ENCODE measurements at places on chromosomes 13 and 19.

GRCh38 chr19:30222428-30222873, 149.7 kb upstream of the ZNF536 start:
- DNase-seq, result no peak

- no peak for DNase-seq
Observed at GRCh38 chr13:99536023-99536422, 34.8 kb downstream of the TM9SF2 start.

DNA sequence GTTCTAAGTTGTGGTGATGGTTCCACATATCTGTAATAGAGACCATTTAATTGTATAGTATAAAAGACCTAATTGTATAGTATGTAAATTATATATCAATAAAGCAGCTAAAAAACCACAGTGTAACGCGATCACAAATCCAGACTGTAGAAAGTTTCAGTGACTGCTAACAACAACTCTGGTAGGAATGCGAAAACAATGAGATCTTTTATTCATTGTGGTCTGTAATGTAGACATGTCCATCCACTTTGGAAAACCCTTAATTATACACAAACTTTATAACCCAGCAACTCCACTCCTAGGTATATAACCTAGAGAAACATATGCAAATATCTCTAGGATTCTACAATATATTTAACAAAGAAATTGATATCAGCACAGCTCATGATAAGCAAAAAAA, 549.5 kb downstream of the SLITRK1 start:
- DNase-seq, result no peak

- no peak for DNase-seq
Observed at GRCh38 chr19:12647047-12647446, 19.5 kb downstream of the MAN2B1 start.

- no peak for DNase-seq
Observed at GRCh38 chr19:2355168-2356035, 4.7 kb upstream of the TMPRSS9 start.

- DNase-seq, result no peak
Observed at GRCh38 chr13:34356686-34357434, 538.9 kb downstream of the RFC3 start.

GRCh38 chr19:51507640-51508058, 6.0 kb upstream of the SIGLEC12 start:
- no peak for DNase-seq

- no peak for DNase-seq
Observed at GRCh38 chr13:31739226-31739625, at the start of gene RXFP2. RXFP2 (plus strand) TSS chr13:31739526; CDS start chr13:31739613, 87 bp downstream.

DNA sequence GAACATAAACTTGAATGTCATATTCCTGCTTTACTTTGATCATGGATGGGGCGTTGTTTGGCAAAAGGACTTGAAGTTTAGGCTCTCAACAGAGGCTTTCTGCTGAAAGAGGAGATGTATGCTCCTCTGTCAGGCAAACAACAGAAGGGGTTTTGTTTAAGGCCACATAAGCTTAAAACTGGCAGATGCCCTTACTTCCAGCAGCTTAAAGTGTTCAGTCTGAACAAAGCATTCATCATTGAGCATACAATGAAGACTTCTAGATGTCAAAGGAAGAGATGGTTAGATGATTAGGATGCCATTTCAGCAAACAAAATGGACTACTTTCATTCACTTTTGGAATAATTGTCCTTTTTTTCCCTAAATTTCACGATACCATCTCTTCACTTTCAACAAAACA, 484.5 kb downstream of the SLITRK6 start:
- no peak for DNase-seq

GRCh38 chr19:34847393-34847792, 74.4 kb upstream of the ZNF599 start:
- DNase-seq, result no peak

GRCh38 chr13:67001363-67001762, 228.8 kb downstream of the PCDH9 start:
- DNase-seq, result no peak

GRCh38 chr13:50850445-50850844, 7.0 kb upstream of the DLEU7 start:
- DNase-seq, result no peak

- DNase-seq, result no peak
Observed at GRCh38 chr13:92827503-92827902, 399.1 kb upstream of the GPC6 start.

DNA sequence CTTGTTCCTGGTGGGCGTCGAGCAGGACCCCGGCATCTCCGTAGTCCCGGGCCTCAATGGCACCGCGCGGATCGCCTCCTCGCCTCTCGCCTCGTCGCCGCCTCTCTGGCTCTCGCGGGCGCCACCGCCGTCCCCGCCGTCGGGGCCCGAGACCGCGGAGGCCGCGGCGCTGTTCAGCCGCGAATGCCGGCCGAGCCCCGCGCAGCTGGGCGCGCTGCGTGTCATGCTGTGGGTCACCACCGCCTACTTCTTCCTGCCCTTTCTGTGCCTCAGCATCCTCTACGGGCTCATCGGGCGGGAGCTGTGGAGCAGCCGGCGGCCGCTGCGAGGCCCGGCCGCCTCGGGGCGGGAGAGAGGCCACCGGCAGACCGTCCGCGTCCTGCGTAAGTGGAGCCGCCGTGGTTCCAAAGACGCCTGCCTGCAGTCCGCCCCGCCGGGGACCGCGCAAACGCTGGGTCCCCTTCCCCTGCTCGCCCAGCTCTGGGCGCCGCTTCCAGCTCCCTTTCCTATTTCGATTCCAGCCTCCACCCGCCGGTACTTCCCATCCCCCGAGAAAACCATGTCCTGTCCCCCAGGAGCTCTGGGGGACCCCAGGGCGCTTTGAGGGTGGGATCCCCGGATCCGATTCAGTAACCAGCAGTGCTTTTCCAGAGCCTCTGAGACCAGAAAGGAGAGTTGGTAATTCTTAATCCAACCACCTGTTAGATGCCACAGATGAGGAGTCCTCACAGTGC, 885 bp downstream of the MLNR start:
- no peak for DNase-seq

DNA sequence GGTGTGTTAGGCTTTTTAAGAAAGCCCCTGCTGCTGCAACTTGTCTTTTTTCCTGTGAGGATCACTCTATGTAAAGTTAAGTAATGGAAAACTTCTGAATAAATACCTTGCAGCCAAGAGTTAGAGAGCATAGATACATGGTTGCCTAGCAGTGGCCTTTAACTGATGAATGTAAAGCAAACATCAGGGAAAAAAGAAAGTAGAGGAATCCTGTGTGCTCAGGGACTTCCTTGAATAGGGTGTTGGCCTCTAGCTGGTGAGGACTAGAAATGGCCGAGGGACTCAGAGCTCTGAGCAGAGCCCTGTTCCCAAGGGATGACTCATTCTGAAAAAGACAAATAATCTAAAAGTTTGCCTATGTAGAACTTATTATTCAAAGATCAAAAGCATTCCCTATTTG, 135.7 kb downstream of the MIPEP start:
- no peak for DNase-seq

DNA sequence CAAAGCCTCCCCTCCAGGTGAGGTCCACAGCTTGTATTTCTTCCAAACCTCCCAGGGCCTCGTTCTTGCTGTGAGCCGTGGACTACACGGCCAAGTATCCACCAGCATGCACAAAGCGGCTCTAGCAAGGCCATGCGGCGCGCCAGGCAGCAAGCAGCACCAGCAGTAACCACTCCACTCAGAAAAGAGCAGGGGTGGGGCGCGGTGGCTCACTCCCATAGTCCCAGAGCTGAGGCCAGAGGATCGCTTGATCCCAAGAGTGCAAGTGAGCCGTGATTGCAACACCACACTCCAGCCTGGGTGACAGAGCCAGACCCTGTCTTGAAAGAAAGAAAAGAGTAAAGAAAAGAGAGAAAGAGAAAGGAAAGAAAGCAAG, 4.7 kb downstream of the CCDC8 start:
- no peak for DNase-seq

- DNase-seq, result peak; percentile 60
Observed at GRCh38 chr13:45340422-45341033, 455 bp downstream of the TPT1 start.

- no peak for DNase-seq
Observed at GRCh38 chr19:16458391-16459341, 13.1 kb downstream of the EPS15L1 start.

DNA sequence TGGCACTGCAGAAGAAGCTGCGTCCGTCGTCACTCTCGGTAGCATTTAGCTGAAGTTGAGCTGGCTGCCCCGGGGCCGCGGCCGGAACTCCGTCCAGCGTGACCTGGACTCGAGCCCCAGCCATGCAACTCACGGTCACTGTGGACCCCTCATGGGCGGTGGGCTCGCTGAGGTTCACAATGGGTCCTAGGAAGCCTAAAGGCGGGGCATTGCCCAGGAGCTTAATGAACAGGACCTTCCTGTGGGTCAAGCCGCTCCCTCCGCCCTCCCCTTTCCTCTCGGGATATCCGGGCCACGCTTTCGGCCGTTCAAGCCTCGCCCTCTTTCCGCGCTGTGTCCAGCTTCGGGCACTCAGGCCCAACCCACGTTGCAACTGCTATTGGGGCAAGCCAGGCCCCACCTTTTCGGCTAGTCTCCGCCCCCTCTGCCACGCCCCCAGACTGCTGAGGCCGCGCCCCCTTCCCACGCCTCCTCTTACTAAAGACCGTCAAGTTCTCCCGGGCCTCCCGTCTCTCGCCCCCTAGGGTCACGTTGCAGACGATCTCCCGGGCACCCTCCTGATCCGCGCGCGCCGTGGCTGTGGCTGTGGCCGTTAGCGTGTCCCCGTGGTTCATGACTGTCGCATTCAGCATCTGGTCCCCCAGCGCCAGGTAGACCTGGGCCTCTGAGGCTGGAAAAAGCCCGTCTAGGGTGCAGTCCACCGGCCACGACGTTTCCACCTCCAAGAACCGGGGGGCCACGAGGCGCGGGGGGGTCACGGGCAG, 1.4 kb upstream of the RAVER1 start:
- no peak for DNase-seq

GRCh38 chr13:29050719-29051118, 230.6 kb downstream of the MTUS2 start:
- DNase-seq, result no peak

DNA sequence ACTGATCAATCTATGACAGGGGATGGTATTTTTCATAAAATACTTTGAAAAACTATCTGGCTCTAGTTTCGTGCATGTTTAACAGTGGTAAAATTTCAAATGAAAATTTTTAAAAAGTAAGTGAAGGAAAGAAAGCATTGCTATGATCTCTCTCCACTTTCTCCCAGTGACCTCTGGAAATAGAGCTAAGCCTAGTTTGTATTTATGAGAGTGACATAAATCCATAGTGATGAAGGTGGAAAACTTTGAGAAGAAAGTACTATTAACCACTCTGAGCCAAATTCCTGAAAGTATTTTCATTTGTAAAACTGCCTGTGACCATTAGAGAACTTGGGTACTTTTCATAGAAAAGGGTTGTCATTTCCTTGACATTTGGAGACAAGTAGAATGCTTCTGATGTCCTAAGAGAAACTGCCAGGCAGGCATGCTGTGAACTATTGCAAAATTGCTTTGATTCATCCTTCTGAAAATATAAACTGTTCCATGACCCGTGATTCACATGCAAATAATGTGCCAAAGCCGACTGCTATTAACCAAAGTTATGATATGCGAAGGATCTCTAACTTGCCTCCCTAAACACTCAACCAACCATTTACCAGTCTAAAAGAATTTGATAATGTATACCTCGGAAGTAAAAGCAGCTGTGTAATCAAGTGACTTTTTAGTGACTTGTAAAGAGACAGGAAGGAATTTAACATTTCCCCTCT, 133.2 kb downstream of the VWA8 start:
- no peak for DNase-seq

- no peak for DNase-seq
Observed at GRCh38 chr13:36862002-36862685, 43.1 kb downstream of the RFXAP start.

- no peak for DNase-seq
Observed at GRCh38 chr13:99422586-99423220, 78.6 kb upstream of the TM9SF2 start.

DNA sequence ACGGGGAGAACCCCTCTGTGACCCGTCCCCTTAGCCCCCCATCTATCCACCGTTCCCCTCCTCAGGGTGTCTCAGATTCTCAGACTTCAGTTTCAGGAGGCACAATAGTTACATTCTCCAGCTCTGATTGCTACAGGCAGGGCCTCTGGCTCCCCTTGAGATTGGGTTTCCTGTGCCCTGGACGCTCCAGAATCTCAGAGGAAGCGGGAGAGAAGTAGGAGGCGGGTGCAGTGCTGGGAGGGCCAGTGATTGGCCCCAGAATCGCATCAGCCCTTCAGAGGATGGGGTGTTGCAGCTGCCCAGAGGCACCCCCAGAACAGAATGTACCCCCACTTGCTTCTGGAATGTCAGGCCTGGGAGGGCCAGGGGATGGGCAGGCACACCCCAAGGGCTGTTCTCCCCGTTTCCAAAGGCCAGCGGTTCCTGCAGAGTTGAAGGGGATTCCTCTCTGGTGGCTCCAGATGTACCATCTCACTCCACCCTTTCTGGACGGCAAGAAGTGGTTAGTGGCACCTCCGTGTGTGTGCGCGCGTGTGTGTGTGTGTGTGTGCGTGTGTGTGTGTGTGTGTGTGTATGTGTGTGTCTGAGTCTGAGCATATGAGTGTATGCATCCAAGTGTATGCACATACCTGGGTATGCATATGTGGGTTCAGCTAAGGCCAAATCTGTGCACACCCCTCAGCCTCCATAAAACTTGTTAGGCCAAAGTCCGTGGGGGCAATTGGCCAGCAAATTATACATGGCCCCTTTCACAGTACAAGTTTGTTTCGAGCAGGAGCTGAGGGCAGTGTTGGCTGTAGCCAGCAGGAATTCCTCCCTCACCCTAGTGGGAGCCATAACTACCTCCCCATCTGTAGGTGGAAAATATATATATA, 35.5 kb downstream of the LYL1 start:
- DNase-seq, result no peak

- DNase-seq, result no peak
Observed at GRCh38 chr13:113546571-113547237, 37.8 kb upstream of the TFDP1 start.

DNA sequence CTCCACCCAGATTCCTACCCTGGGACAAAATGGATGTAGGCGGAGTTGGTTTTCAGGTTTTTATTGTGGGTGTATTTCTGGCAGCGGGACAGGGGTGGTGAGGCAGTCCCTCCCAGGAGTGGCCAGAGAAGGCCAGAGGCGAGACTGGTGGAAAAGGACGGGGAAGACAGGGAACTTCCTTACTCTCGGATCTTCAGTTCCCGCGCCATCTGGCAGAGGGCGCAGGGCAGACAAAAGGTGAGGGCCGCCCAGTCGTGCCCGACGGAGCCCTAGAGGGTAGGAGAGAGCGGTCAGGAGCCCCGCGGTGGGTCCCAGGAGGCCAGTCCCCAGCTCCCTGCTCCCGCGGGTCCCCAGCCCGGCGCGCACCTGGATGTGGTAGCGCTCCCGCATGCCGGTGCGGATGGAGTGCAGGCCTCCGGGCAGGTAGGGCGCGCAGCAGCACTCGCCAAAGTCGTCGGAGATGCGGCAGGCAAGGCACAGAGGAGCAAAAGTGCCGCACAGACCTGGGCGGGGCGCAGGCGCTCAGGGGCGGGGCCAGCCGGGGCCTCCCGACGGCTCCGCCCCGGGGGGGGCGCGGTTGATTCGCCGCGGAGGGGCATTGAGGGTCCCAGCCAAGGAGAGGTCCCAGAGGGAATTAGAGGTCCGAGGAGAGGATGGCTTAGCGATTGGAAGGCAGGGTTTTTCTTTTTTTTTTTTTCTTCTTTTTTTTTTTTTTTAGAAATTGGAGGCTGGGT, 3.0 kb downstream of the CNFN start:
- peak; percentile 26 for DNase-seq

- DNase-seq, result no peak
Observed at GRCh38 chr13:52850396-52851136, 2.1 kb upstream of the PCDH8 start.

- no peak for DNase-seq
Observed at GRCh38 chr13:36680913-36681312, 7.1 kb downstream of the SERTM1 start.
